ENCODE measurements at places on chromosomes 16 and 17. TPM values are rescaled to one million over a fixed set of nuclear protein-coding genes. Genes with fewer than 3 reads are reported as not detected.

PTGES3L gene
- total RNA-seq = 0.69 TPM

GCGR gene
- 0.35 TPM for total RNA-seq

TMC7 gene
- total RNA-seq = 9.9 TPM

FBXL16 gene
- total RNA-seq = 3.5 TPM

TSPOAP1 gene
- not detected for total RNA-seq

RAC3 gene
- 40.5 TPM for total RNA-seq

SPN gene
- total RNA-seq = not detected

TIMP2 gene
- 222 TPM for total RNA-seq

CCL1 gene
- total RNA-seq = not detected

TOP3A gene
- total RNA-seq = 41.9 TPM

SLC46A1 gene
- 16.7 TPM for total RNA-seq

SETD1A gene
- 21.8 TPM for total RNA-seq

SGCA gene
- 1.2 TPM for total RNA-seq

MEIOC gene
- total RNA-seq = 3.0 TPM

DDX5 gene
- 622 TPM for total RNA-seq

CBFB gene
- total RNA-seq = 53.0 TPM

KRTAP2-3 gene
- not detected for total RNA-seq

GNG13 gene
- total RNA-seq = not detected

AKAP1 gene
- 53.8 TPM for total RNA-seq

GPRC5B gene
- 30.9 TPM for total RNA-seq

PRR29 gene
- 1.8 TPM for total RNA-seq

EPN2 gene
- 54.0 TPM for total RNA-seq

KCNJ16 gene
- 0.26 TPM for total RNA-seq

Data from A549 treated with ZK216348 at 1 μM for 4 hours (cell line).